CD4-positive, alpha-beta T cell treated with Interleukin-17A for 1 hour (primary cell): ENCODE measurements at places on chromosomes 5 and 9.
A peak's percentile ranks its signal among the peaks of the same experiment; 100 is the strongest.

DNA sequence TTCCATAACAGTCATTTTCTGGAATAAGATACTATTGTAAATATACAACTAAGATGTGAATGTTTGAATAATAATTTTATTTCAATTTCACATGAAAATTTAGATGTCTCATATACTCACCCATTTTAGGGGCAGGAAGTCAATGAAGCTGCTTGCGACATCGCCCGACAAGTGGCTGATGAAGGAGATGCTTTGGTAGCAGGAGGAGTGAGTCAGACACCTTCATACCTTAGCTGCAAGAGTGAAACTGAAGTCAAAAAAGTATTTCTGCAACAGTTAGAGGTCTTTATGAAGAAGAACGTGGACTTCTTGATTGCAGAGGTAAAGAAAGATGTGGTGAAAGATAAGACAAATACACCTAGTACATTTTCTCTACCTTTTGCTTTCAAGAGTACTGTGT, 8.6 kb downstream of the BHMT start:
- no peak for DNase-seq

GRCh38 chr5:176797456-176798050, 12.8 kb upstream of the UNC5A start:
- DNase-seq, result no peak

DNA sequence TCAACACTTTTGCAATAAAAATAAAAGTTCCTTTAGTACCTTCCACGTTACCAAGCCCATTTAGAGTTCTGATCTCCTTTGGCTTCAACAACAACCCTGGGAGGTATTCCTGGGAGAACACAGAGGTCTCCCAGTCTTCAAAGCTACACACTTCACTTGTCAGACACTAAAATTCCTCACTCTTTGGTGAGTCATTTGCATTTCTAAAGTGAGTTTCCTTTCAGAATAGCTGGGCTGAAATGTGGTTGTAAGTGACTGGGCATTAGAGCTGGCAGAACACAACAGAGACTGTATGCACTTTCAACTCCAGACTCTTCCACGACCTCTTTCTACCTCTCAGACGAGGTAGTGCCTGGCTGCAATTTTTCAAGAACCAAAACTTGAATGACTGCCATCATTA, 11.5 kb upstream of the F2RL1 start:
- DNase-seq, result no peak

- DNase-seq, result no peak
Measured at GRCh38 chr5:16192311-16192710, 12.7 kb upstream of the MARCHF11 start.

GRCh38 chr5:18465833-18466681, 831.8 kb downstream of the TAF11L14 start:
- peak; percentile 27 for DNase-seq
